ENCODE measurements at places on chromosomes 4 and X. TPM values are rescaled to one million over a fixed set of nuclear protein-coding genes. Genes with fewer than 3 reads are reported as not detected.

TBX22 gene
- 0.31 TPM for total RNA-seq

C1QTNF7 gene
- 1.9 TPM for total RNA-seq

PAGE2 gene
- not detected for total RNA-seq

CHIC2 gene
- total RNA-seq, result 52.4 TPM

RIPPLY1 gene
- not detected for total RNA-seq

All from cardiac ventricle fibroblast (primary cell).